ENCODE measurements at places on chromosomes 2 and 18.

- no peak for DNase-seq
Observed at GRCh38 chr2:16320716-16321115, 344.9 kb downstream of the CYRIA start.

DNA sequence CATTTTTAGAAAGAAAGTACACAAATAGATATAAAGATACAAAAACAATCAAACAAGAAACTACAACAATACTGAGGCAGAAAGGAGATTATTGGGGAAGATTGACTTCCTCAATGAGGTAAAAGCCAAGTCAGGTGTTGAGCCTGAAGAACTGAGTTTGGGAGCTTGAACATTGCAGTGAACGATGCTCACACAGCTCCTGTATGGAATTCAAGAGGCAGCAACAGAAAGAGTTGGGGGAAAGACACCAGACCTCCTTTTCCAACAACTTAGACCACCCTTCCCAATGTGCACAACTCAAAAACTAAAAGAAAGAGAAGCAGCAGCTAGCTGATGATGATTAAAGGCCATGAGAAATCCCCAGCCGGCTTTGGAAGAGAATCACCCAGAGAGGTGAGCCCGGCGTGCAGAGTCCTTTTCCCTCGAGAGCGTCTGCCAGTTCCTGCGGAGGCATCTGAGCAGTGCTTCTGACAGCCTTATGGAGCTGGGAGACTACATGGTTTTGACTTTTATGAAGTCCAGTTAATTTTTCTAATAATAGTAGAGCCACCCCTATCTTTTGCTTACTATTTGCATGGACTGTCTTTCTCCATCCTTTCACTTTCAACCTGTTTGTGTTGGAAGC lies 106.9 kb upstream of the RFX8 start:
- no peak for DNase-seq

DNA sequence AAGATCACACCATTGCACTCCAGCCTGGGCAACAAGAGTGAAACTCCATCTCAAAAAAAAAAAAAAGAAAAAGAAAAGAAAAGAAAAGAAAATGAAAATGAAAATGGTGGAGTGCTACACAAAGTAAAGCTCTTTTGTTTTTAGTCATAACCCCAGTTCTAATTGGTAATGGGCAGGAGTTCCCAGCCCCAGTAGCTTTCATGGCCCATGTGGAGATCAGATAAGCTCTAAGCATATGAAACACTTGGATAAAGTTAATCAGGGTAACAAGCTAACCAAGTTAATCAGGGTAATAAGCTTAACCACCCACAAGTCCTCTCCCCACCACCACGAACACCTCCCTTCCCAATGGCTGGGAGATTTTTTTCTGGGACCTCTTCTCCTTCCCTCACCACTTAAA lies 240.8 kb downstream of the BCL11A start:
- DNase-seq = no peak

GRCh38 chr2:53859206-53860181 lies at the start of gene GPR75:
GPR75 (minus strand) TSS chr2:53859967; CDS start chr2:53854756, 5,211 bp downstream.
- no peak for DNase-seq

DNA sequence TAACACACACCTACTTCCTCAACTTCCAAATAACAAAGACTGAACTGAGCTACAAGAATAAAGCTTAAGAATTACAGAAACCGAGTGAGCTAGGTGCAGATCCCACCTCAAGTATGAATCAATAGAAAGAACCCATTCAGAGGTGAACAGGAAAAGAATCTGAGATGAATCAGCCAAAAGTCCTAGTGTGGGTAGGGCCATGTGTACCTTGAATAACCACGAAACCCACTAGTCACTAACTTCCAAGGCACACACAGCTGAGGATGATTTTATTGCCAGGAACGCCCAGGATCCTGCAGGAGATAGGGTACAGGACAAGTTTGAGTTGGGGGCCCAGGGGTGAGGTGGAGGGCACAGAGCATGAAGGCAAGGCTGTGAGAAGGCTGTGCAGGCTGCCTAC lies 99.7 kb upstream of the REG3A start:
- no peak for DNase-seq

DNA sequence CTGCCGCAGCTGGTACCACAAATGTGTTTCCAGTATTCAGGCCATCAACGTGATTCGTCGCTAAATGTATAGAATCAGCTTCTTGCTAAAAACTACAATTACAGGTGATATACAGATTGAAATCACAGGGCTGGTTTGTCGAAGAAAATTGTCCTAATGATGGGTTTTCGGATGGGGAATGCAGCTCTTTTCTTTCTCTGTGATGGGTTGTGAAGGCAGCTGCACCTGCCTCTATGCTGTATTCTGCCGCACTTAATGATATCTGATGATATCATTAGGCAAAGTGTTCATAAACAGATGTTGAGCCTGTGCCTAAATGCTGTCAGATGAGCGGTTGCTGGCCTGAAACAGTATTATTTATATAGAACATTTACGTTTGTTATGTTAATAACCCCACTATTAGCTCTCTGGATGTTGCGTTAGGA lies 218.1 kb downstream of the ARHGAP15 start:
- no peak for DNase-seq

DNA sequence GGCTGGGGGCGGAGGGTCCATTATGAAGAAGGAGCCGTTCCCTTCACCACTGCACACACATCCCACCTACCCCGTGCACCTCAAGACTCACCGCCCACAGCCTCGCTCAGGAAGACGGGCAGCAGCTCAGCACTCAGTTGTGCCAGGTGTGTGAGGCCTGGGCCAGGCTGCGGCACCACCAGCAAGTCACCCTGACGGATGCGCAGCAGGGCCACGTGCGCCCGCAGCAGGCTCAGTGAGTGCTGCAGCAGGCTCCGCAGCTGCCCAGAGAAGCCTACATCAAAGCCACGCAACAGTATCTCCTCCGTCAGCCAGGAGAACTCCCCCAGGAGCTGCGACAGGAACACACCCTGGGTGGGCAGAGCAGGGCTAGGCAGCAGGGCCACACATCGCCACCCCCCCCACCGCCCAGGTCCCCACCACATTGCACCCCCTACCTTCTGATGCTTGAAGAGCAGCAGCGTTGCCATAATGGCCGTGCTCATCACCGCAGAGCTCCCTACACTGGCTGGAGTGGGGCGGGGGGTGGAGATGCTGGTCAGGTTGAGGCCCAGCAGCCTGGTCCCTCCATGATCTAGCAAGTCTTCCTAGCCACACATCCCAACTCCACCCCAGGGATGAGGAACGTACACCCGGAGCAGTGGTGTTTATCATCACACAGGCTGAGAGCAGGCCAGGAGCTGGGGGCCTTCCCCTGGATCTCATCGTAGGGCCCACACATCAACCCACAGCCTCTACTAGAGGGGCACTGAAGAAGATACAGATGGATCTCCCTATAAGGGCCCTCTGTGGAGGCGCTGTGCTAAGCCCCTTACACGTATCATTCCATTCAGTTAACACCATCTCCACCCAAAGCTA lies 10.2 kb downstream of the GPAT2 start:
- DNase-seq = no peak
